ENCODE measurements at places on chromosomes 6 and 20.

DNA sequence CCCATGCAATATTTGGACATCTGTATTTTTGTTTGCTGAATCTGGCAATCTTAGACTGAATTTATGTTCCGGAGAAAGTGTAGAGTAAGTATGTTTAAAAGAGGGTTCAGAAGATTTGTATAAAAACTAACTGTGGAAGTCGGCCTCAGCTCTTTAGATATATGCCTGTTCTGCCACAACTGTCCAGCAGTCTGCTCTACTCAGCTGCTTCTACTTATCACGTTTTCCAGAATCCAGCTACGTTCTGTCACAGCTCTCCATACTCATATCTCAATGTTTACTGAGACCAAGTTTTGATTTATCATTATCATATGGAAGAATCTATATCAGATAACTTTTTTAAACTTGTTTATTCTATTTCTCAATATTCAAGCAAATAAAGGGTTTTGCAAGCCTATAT lies 721.3 kb downstream of the EYS start:
- DNase-seq, result peak; percentile 28

- DNase-seq, result no peak
These were observed 105.6 kb upstream of the CLDN20 start for GRCh38 chr6:155158030-155158843.

GRCh38 chr6:75403563-75404080 lies 90.0 kb downstream of the FILIP1 start:
- DNase-seq, result no peak

- no peak for DNase-seq
These were observed 564.8 kb downstream of the RFPL4B start for GRCh38 chr6:112911959-112912358.

DNA sequence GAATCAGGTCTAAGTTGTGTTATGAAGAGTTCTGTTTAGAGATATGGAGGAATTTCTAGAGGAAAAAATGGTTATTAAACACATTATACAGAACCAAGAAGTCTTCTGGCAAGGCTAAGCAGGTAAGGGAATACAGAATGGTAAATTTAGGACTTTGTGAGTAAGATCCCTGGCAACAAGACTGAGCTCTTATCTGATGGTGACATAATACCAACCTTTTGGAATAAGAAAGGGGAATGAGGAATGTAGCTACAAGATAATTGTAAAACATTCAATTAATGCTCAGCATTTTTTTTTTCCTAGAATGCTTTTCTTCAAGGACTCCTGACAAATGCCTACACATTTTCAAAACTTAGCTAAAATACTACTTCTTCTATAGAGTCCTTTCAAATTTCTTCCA lies 51.8 kb downstream of the CYB5R4 start:
- no peak for DNase-seq

DNA sequence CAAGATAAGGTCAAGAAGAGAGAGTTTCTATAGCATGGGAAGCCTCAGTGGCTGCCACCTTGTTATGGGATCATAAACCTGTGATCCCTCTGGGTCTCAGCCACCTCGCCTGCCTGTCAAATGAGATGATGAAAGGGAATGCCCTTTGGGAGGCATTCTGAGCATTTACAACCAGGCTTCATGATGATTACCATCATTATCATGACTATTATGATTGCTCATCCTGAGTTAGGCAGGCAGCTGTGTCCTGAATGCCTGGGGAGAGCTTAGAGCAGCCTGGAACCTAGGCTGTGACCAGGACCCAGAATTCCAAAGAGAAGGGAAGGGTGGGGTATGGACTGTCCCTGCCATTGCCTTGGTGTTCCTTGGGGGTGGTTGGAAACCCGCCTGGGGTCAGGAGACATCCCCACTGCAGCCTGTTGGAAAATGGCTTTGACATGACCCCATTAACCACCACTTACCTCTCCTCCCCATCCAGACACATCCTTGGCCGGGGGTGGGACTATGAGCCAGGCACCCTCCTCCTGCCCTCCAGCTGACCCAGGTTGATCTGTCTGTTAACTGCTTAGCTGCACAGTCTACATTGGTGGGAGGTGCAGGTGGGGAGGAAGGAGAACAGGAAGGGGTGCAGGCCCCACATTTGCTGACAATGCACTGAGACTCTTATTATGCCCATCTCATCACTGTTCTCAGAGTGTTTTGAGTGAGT lies 51.9 kb downstream of the LRFN2 start:
- DNase-seq, result no peak

DNA sequence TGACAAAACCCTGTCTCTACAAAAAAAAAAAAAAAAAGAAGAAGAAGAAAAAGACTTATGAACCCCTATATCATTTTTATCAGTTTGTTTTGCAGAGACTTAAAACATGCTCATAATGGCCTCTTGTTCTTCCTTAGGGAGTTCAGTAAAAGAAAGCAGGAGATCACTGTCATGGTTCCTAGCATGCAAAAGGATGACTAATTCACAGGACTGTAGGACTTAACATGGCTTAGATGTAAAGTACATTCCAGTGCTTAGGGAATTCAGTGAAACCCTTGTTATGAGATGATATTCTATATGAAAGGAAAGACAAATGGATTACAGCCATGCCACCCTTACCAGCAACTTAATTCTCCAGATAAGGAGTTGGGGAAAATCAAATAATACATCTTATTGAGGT lies 29.5 kb downstream of the EEF1A1 start:
- DNase-seq, result no peak

- DNase-seq, result no peak
These were observed 6.5 kb upstream of the BTN3A2 start for GRCh38 chr6:26358511-26358981.

DNA sequence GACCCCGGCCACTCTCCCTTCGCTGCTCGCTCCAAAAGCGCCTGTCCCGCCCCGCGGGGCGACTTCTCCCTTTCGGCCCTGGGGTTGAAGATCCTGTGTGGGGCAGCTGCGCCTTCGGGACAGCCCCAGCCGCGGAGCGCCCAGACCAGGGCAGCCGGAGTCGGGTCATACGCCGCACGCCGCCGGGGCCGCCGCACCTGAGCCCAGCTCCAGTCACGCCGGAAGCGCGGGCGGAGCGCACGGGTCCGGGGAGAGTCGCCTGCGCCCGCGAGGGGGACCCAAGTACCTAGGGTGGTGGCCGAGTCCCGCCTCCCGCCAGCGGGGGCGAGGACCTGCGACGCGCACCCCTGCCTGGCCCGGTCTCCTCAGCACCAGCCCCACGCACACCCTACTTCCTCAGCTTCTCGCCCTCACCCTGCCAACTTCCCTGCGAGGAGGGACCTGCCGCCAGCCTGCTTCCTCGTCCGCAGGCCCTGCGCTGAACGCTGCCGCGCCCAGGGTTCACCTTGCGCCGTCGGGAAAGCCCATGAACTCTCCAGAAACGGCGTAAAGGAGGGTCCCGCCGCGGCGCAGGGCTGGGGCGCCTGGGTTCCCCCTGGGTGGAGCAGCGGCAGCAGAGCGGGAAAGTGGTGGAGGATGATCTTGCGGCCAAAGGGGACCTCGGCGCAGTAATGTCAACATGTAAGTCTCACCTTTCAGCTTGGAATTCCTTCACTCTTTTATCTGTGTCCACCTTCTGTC lies at the start of gene ADGRG6:
ADGRG6 (plus strand) TSS at position 357 of the 741 bp plus-strand sequence; CDS start at position 680, 323 bp downstream.
- DNase-seq, result peak; percentile 62
